ENCODE measurements at places on chromosomes 6 and 20.

- no peak for DNase-seq
Measured at GRCh38 chr6:37738216-37738615, 40.5 kb upstream of the MDGA1 start.

GRCh38 chr20:361561-361960 lies 14.7 kb downstream of the NRSN2 start:
- DNase-seq = no peak

DNA sequence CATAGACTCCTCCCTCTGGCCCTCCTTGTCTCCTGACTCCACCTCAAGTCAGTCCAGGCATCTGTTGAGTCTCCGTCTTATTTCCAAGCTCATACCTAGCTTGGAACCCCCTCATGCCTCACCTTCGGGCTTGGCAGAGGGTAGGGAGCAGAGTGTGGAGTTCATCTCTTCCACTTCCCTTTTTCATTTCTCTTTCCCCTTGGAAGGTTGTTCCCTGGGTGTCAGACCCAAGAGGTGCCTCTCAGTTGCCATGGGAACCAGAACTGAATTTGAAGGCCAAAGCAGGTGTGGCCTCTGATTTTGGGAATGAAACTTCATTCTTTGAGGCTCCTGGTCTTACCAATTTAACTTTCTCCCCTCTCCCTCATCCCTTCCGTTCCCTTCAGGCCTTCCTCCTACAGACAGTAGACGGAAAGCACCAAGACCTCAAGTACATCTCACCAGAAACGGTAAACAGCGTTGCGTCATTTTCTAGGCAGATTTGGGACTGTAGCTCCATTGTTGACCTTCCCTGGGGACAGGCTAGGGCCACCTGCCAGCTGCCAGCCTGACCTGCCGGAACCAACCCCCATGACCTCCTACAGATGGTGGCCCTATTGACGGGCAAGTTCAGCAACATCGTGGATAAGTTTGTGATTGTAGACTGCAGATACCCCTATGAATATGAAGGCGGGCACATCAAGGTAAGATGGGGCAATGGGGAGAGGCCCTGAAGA lies 6.6 kb downstream of the CDC25B start:
- no peak for DNase-seq

DNA sequence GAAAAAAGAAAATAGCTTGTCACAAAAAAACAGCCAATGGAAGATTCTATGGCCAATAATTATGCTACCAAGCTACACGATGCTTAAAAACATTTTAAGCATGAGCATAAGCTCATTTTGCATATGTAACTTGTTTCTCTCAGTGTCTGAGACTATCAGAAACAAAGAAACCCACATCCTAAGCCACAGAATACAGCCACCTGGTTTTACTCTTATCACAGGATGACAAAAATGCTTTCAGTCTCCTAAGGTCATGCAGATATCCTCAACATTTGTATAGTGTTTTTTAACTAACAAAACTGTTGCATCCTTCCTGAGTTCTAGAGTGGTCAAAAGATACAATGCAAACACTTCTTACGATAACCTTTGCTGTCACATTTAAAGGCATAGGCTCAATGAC lies 172.1 kb upstream of the RUNX2 start:
- DNase-seq = no peak

DNA sequence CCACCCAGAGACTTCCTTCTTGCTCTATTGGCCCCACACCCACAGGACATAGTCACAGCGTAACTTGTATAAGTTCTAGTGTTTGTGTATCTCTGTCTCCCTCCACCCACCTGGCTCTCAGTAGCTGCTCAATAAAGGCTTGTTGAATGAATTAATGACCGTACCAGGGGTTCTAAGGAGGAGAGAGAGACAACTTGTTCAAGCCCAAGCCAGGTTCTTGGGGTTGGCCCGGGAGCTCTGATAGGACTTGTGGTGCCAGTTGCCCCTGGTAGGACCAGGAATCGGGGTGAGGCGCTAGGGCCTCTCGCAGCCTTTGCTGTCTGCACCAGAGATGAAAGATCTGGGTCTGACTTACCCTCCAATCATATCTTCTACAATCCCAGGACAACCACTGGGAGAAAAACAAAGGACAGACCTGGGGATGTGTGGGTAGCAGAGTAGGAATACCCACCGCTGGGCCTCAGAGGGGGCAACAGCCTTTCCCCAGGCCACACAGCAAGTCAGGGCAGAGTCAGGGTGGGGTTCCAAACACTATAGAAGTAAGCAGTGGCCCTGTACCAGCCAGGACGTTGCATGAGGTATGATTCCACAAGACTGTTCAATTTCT lies 5.3 kb upstream of the TGM2 start:
- DNase-seq = no peak

GRCh38 chr6:118739696-118740353 lies 88.4 kb upstream of the CEP85L start:
- no peak for DNase-seq

DNA sequence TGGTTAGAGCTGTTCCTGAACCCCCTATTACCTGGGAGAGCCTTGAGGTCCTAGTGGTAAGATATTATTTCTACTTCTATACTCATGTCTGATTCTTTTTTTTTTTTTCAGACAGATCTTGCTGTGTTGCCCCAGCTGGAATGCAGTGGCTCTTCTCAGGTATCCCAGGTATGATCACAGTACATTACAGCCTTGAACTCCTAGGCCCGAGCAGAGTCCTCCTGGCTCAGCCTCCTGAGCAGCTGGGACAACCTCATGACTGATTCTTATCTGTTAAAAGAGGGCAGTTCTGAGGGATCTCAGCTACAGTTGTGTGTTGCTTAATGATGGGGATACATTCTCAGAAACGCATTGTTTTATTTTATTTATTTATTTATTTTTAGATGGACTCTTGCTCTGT lies 30.2 kb downstream of the BAK1 start:
- no peak for DNase-seq

DNA sequence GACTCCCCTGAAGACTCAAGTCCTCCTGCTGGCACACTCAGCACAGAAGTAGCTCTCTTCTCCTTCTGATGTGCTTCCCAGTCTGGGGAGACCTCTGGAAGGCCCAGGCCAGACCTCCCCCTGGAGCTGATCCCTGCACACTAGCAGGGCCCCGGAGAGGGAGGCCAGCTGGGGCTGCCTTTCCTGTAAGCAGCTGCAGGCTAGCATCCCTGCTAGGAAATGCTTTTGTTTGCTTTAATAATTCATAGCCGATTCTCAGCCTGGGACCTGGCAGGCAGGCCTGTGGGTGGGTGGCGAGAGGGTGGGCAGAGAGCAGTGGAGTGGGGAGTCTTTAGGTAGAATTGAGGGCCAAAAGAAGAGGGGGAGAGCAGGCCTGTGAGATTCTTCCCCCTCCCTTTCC lies 5.2 kb downstream of the EBF4 start:
- DNase-seq = no peak

DNA sequence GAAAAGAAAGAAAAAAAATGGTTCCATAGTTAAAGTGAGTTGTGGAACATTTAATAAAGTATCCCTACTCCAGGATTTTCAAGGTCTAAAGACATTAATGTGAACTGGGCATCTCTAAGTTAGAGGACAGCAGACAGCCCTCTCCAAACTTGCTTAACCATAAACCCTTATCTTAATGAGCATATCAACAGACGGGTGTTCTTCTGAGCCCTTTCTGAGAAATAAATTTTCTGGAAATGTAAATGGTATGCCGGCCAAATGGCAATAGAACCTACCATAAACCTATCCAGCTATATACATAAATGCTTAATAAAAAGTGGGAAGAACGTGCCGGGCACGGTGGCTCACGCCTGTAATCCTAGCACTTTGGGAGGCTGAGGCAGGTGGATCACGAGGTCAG lies 12.5 kb downstream of the SLC18B1 start:
- DNase-seq = no peak
